ENCODE measurements at places on chromosomes 5 and 9.

DNA sequence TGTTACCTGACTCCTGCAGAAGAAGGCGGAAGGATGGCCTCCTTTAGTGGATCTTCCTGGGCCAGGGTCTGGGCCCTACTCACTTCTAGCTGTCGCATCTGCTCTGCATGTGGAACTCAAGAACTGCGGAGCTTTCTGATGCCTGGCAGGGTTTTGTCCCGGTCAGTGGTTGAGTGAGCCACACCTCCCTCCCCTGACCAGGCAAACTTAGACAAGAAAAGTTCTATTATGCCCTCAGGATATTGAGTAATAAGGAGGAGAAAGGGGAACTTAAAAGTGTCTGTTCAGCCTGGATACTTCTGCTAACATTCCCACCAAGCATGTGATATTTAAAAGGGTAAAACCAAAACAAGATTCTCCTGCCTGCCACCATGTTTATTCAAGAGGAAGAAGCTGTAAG lies at the start of gene FYB1:
TSS of gene FYB1 (minus strand) at position 127 of the 400 bp plus-strand sequence. CDS start 16,603 bp downstream, outside the sequence.
- peak within 1 kb of the TSS; percentile 71 for H3K4me3 ChIP-seq
- peaks cover 12% of the 10 kb centered on the region for H3K36me3 ChIP-seq
- H3K27me3 ChIP-seq, result no peaks in the 10 kb centered on the region
- no peak for DNase-seq
- H3K27ac ChIP-seq, result peak within 1 kb of the TSS; percentile 85

DNA sequence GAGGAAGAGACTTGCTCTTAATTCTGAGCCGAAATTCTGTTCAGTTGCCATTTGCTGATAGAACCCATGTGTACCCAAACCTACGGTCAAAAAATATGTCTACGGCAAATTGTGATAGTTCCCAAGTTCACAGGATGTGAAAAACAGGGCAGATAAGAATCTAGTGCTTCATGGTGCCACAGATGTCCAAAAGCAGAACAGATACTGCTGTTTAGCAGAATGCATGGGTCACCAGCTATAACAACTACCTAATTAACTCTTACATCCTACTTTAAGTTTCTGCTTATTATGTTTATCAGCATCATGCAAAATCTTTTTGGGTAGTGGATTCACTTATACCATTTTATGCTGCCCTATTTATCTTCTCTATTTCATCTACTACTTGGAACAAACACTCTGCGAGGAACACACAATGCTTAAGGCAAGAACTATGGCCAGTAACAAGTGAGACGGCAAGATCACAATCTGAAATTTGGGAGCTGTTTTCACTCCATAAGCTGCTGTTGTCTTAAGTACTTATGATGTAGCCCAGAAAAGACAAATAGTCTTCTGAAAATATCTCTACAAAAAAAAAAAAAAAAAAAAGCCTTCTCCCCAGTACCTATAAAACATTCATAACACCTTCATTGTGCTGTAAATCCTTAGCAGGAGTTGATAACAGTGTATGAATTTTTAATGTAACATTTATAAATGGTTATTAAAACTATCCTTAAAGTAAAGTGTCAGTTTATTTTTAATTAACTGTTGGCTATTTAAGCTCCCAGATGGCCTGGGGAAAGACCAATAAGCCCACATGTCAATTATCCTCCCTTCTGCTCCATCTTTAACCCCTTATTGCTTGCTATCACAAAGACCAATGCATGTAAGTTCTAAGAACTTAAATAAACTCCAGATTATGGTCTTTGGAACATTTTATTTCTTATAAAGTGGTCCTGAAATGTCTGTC lies 232.3 kb downstream of the TLR4 start:
- no peak for DNase-seq
- H3K4me1 ChIP-seq, result no peaks in the 10 kb centered on the region
- H3K4me3 ChIP-seq, result no peak overlapping the region

DNA sequence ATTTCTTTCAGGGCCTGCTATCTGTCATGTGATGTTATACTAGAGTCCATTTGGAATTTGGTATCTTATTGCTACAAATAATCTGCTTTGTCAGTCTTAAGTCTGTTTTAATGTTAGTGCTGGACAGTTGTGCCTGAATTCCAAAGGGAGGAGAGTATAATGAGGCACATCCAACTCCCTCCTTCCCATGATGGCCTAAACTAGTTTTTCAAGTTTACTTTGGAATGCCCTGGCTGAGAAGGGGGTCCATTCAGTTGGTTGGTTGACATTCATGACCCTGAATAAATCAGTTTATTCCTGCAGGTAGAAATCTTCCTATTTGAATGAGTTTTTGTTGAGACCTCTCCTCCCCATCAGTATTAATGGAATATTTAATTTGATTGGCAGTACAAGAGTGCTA lies 9.4 kb upstream of the LRRTM2 start:
- H3K4me3 ChIP-seq, result no peak overlapping the region
- H3K27ac ChIP-seq, result no peak overlapping the region
- no peak for DNase-seq
- H3K36me3 ChIP-seq, result peaks cover 5% of the 10 kb centered on the region

GRCh38 chr9:134344068-134344799 lies 18.0 kb downstream of the RXRA start:
- H3K27ac ChIP-seq, result no peak overlapping the region
- H3K36me3 ChIP-seq, result peaks cover 2% of the 10 kb centered on the region
- no peak for DNase-seq

GRCh38 chr9:117286245-117286644 lies 128.6 kb downstream of the ASTN2 start:
- DNase-seq, result no peak
- H3K27me3 ChIP-seq, result no peaks in the 10 kb centered on the region
- no peaks in the 10 kb centered on the region for H3K36me3 ChIP-seq
- no peak overlapping the region for H3K4me3 ChIP-seq

DNA sequence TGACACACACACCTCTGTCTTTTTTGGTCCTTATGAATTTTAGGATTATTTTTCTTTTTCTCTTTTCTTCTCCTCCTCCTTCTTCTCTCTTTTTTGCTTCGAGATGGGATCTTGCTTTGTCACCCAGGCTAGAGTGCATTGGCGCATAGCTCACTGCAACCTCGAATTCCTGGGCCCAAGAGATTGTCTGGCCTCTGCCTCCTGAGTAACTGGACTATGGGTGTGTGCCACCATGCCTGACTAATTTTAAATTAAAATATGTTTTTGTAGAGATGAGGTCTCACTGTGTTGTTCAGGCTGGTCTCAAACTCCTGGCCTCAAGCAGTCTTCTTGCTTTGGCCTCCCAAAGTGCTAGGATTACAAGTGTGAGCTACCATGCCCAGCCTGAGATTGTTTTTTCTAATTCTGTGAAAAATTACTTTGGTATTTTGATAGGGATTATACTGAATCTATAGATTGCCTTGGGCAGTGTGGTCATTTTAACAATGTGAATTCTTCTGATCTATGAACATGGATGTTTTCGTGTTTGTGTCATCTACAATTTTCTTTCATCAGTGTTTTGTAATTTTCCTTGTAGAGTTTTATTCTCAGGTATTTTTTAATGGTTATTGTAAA lies 7.7 kb downstream of the AHRR start:
- H3K27me3 ChIP-seq, result peaks cover 54% of the 10 kb centered on the region
- no peak overlapping the region for H3K27ac ChIP-seq
- DNase-seq, result no peak
- H3K4me1 ChIP-seq, result peaks cover 15% of the 10 kb centered on the region
- no peak overlapping the region for H3K4me3 ChIP-seq

- H3K36me3 ChIP-seq, result peaks cover 1% of the 10 kb centered on the region
- no peak for DNase-seq
- H3K4me3 ChIP-seq, result no peak overlapping the region
- H3K27me3 ChIP-seq, result peaks cover 1% of the 10 kb centered on the region
- H3K4me1 ChIP-seq, result peaks cover 23% of the 10 kb centered on the region
Observed at GRCh38 chr9:34983209-34983608, 6.3 kb upstream of the DNAJB5 start.

Data from central memory CD8-positive, alpha-beta T cell (primary cell).